ENCODE measurements at places on chromosomes 7 and 10.

DNA sequence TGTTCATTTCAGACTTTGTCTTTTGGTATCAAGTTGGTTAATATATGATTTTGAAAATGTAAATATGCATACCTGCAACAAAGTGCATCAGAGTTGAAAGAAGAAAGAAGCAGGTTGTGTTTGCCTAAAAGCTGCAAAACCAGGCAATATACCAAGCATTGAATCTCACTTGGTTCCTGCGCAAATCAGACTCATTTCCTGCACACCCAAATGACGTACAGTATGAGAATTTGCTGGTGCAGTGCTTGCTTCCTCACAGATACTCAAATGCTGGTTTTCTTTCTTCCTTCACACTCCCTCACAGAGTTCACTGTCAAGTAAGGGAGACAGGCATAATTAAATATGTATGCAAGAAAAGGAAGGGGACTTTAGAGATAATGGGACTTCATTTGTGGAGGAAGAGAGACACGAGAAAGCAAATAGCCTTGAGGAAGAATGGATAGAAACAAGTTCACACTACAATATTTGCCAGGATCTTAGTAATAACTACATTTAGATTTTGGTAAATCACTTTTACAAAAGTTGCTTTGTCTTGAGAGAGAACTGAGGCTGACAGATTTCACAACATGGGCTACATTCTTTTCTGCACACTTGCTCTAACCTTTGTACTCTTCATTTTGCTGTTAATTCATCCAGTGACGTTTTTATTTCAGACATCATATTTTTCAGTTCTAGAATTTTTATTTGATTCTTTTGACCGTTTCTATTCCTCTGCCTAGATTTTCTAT lies 56.9 kb upstream of the AOAH start:
- no peak for DNase-seq

DNA sequence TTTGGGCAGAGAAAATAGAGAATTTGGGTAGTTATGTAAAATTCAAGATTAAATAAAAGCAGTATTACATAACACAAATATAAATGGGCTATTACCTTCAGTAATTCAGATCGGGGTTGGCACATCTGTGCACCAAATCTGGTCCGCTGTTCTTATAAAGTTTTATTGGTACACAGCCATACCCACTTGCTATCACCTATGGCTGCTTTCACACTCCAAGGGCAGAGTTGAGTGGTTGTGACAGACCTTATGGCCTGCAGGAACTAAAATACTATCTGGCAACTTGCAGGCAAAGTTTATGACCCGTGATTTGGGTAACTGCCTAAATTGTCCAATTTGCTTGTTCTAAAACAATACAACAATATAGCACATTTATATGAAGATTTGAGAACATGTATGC lies 249.3 kb downstream of the DIP2C start:
- no peak for DNase-seq

- no peak for DNase-seq
These were observed 149.8 kb downstream of the DOCK4 start for GRCh38 chr7:112056409-112056808.

- no peak for DNase-seq
These were observed 142.6 kb downstream of the SLC25A13 start for GRCh38 chr7:96179341-96179740.

- DNase-seq, result no peak
These were observed 2.0 kb downstream of the MTPN start for GRCh38 chr7:135975166-135975565.
